ENCODE measurements at places on chromosomes 7 and 10. TPM values are rescaled to one million over a fixed set of nuclear protein-coding genes. Genes with fewer than 3 reads are reported as not detected.

Gene GBX1
- not detected for total RNA-seq

Gene GDF2
- total RNA-seq, result not detected

Gene HOXA3
- 86.7 TPM for total RNA-seq

Gene PNLIP
- total RNA-seq, result not detected

Gene SEMA3A
- 17.3 TPM for total RNA-seq

All from mesangial cell (primary cell).